ENCODE measurements at places on chromosomes 6 and 20.
A peak's percentile ranks its signal among the peaks of the same experiment; 100 is the strongest.

DNA sequence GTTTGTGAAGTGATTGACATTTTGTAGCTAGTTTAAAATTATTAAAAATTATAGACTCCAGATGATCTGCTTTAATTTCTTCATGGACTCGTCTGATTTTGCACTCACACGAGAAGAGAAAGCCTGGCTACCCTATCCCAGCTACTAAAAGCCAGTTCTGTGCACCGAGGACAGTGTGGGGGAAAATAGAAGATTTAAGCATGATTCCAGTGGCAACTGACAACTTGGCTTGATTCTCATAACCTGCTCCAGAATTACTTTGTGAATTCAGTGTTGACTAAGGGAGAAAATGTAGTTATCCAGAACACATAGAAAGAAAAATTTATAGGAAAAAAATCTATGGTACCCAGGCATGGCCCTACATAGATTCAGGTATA is 88.7 kb downstream of the SNAP25 start:
- DNase-seq, result no peak

- DNase-seq, result no peak
These were observed 64.2 kb downstream of the GCNT2 start for GRCh38 chr6:10585209-10585845.

DNA sequence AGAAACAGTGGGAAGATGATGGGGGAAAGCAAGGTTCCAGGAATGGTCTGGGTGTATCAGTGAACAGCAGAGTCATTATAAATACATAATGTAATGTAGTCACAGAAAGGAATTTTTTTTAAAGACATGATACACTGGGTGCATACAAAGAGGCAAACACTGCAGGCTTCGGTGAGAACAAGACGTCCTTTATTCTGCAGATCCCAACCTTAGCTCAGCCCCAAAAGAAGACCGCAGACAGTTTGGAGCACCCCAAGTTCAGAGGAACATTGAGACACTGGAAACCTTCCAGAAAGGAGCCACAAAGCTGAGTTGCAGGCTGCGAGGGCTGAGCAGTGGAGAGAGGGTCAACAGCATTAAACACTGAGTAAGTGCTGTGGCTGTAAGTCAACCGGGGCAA is 30.6 kb upstream of the FOXC1 start:
- DNase-seq, result no peak

GRCh38 chr6:125057392-125058246 is 95.4 kb downstream of the RNF217 start:
- no peak for DNase-seq

- no peak for DNase-seq
These were observed 37.0 kb downstream of the ZFP64 start for GRCh38 chr20:52154575-52154974.

DNA sequence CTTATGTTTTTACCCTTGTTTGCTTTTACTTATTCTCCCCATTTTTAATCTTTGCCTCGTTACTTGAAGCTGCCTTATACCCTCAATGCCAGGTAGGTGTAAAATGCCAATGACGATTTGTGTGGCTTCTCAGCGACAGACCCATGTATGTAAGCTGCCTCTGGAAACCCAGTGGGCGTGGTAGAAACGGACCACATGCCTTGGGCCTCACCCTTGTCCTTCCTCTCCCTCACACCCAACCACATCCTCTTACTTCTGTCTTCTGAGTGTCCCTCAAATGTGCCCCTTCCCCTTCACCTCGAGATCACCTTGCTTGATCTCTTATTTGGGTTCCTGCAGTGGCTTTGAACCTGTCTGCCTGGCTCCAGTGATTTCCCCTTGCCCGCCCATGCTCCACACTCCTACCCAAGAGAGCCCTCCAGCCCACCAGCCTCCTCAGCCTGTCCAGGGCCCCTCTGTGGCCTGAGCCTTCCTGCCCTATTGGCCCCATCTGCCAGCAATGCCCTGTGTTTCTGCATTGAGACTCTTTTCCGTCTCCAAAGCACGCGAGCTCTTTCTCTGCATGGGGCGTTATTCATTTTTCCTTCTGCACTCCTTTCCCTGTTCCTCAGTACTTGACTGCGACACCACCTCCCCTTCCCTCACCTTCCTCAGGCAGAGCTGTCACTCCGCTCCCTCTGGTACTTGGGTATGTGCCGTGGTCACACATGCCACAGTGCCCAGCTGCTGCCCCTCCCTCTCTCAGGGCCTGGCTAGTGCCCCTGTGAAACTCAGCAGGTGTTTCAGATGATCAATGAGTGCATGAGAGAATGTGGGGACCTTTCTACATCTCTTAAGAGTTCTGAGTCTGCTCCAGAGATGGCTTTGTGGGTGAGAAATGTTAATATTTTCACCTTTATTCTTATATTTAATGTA is 115.4 kb downstream of the SLX4IP start:
- no peak for DNase-seq

- DNase-seq, result no peak
These were observed 82.8 kb downstream of the RALGAPA2 start for GRCh38 chr20:20629556-20630188.

- no peak for DNase-seq
These were observed 3.1 kb upstream of the HINT3 start for GRCh38 chr6:125953502-125953875.

- DNase-seq, result no peak
These were observed 22.3 kb downstream of the MYBL2 start for GRCh38 chr20:43689165-43689564.

- no peak for DNase-seq
These were observed 281.9 kb downstream of the EPM2A start for GRCh38 chr6:145453376-145453775.

DNA sequence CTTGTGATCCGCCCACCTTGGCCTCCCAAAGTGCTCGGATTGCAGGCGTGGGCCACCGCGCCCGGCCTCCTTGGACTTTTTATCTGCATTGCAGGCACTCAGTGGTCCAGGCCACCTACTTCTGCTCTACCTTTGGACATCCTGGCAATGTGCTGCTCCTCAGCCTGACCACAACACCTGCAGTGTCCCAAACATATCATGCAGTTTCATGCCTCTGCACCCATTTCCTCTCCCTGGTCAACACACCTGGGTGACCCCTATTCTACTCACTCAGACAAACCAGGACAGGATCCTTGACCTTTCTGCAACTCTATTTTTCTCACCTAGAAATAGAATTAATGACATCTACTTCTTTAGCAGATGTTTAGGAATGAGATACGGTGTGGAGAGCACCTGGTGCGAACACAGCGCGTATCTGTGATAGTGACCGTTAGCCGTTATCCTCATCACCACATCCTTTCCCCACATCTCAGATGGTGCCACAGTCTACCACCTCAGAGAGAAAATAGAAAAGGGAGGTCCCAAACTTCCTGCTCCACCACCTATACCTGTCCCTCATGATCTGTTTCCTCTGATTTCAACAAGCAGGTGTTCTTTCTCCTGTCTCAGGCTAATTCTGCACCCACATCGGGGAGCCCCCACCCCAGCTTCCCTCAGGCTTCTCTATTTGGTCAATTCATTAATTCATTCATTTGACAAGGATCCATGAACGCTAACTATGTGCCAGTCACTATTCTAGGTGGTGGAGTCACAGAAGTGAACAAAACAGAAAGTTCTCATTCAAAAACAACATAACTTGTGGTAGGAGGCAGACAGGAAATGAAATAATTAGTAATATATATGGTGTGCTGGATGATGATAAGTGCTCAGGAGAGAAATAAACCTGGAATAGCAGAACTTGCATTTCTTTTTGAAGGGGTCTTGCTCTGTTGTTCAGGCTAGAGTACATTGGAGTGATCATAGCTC is 4.3 kb upstream of the BTN3A2 start:
- DNase-seq, result peak; percentile 51

DNA sequence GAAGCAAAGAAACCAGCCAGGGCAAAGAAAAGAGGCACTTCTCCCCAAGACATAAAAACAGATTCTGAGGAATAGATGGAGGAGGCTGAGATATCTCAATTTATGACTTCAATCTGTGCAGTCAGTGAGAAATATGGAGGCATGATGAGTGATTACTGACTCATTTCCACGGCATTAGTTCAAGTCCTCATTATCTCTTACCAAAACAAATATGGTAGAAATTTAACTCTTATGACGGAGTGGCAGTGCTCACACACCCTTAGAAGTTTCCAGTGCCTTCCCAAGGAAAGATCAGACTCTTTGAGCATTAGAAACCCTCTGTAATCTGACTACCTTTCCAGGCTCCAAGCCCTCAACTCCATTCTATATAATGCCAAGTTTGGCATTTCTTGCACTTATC is 364.1 kb downstream of the ARHGAP18 start:
- no peak for DNase-seq

- DNase-seq, result no peak
These were observed 4.8 kb downstream of the NR2E1 start for GRCh38 chr6:108170332-108171290.

DNA sequence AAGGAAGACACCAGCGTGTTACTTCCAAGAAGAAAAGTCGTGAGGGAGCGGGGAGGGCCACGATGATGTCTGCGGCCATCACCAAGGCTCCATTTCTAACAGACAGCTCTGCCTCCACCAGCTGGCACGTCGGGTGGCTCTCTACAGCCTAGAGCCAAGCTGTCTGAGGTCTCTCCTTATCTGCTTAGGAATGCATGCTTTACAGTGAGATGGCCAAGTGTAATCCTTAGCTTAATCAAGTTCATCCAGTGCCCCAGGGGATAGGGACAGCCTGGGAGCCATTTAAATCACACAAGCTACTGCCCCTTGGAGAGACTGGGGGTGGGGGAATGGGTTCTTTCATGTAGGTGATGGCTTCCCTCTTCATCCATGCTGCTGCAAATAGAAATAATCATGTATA is 213.8 kb upstream of the CST7 start:
- DNase-seq, result no peak

DNA sequence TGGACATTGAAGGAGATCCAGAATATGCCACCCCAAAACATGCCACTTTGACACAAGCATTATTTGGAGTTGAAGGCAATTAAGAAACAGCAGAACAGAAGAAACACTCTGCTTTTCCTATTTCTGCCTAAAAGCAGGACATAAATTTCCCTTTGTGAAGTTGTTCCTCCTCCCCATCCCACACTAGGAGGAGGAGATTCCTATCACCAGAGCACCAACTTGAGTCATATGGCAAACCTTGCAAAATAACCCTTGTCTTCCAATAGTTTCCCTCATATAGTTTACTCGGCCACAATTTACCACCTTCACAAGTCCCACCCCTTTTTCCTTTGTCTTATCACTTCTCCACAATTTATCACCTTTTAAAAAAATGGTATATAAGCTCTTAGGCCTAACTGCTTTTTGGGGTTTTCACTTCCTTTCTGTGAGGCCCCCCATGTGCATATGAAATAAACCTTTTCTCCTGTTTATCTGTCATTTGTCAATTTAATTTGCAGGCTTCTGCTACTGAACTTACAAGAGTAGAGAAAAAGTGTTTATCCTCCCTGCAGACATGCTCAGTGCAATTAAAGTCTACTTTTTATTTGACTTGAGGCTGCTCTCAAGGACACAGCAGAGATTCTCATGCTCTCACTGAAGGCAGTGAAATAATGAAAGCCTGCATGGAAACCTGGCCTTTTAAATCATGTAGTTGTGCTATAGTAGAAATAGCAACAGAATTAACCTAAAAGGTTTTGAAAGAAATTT is 2.8 kb upstream of the RAB23 start:
- no peak for DNase-seq

GRCh38 chr20:50582591-50583234 is 72.5 kb downstream of the PTPN1 start:
- DNase-seq, result no peak

- peak; percentile 33 for DNase-seq
These were observed at the start of gene TCP11 for GRCh38 chr6:35141007-35141655. Gene TCP11 (minus strand): TSS chr6:35141339. CDS start chr6:35140870, 469 bp downstream.

DNA sequence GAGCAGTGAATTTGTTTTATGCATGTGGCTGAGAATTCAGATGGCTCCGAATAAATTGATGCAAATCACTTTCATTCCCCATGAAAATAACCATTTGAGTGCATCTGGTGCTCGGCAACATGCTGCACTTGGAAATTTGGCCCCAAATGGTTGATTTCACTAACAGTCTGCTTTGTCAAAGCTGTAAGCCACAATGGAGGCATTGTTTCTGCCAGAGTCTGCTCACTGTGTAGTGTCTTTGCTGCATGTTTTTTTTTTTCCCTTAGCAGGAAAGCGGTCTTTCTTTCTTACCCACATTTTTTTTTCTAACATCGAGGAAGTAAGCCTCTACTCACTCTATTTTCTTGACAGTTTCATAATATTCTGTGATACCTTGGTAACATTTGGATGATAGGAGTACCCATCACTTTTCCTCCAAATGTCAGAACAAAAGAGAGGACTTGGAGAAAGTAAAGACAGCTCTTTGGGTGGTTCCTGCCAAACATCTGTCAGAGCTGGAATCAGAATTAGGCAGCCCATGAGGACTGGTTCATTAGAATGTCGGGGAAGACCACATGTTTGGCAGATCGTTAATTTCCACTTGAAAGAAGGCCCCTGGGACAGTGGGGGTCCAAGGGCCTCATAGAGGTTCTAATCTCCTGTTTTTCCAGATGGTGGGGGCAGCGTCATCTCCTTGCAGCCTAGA is 149.5 kb downstream of the DOK5 start:
- no peak for DNase-seq

GRCh38 chr6:3350252-3350796 is 91.6 kb downstream of the PSMG4 start:
- DNase-seq, result no peak

GRCh38 chr20:675033-675452 is 559 bp downstream of the SCRT2 start:
- no peak for DNase-seq

DNA sequence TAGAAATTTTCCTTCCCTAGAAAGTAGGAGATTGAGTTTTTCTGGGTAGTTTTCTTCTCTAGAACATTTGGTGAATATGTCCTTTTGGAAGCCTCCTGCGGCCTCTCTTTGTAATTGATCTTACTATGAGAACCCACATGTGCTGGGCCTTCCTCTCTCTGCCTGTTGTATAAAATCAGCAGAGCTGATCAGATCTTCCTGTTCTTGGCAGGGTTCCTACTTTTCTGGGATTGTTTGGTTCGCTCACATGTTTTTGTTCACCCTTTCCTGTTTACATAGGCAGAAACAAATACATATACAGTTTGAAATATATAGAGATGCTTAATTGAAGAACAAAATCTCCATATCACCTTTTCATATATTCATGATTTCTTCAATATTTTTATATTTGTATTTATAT is 57.8 kb downstream of the IL22RA2 start:
- no peak for DNase-seq

- no peak for DNase-seq
These were observed 656 bp downstream of the TDRD6 start for GRCh38 chr6:46688117-46688965.

GRCh38 chr20:8073024-8073832 is 53.7 kb upstream of the TMX4 start:
- peak; percentile 27 for DNase-seq

Data from CD4-positive, alpha-beta T cell treated with Interleukin-21 for 1 hour (primary cell).